EL (cell line): ENCODE measurements at places on chromosomes 5 and 9.

DNA sequence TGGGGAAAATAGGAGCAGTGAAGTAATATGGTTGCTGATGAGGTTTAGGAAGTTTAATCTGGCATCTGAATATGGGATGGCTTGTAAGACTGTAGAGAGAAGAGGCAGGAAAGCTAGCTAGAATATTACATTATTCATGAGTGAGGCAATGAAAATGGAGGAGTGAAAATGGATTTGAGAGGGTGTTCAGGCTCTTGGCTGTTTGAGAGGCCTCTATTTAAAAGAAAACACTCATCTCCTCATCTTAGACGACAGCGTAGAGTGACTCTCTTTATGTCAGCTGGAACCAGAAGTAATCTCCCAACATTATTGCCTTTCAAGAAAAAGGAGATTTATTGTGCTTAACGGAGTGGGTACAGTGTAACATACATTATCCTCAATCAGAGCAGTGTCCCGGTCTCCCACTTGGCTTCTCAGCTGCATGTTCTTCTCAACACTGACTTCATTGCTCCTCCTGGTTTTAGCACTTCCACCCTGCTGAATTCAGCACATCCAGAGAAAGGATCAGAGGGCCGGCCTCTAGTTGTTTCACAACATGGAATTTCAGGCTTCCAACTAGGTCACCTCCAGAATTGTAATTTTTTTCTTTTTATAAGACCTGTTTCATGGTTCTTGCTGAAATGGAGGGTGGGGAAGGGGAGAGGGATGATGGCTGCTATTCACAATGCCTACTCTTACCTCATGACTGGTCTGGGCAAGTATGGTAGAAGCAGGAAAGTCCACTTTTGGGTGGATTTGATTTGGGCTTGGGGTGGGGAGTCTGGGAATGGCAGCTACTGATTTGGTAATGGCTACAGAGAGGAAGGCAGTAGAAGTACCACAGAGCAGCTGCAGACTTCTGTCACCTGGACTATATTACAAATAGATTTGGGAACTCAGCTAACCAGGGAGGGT lies 52.9 kb upstream of the KIAA1958 start:
- DNase-seq: no peak

DNA sequence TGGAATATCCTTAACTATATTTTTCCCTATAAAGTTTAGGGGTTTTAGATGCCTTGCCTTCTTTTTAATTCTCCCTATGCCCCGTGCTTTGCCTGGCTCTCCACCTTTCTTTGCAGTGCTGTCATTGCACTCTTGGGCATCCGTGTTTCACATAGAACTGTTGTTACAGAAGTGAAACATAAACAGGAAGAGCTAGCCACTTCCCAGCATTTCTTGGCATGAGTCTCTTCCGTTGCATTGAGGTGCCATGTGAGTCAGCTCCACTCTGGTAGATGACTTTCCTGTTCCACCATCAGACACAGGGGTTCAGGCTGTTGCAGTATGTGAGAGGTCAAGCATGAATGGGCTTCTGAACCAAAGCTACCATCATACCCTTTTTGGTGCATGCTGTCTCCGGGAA lies 73.4 kb downstream of the ANGPTL2 start:
- DNase-seq: peak; percentile 91

DNA sequence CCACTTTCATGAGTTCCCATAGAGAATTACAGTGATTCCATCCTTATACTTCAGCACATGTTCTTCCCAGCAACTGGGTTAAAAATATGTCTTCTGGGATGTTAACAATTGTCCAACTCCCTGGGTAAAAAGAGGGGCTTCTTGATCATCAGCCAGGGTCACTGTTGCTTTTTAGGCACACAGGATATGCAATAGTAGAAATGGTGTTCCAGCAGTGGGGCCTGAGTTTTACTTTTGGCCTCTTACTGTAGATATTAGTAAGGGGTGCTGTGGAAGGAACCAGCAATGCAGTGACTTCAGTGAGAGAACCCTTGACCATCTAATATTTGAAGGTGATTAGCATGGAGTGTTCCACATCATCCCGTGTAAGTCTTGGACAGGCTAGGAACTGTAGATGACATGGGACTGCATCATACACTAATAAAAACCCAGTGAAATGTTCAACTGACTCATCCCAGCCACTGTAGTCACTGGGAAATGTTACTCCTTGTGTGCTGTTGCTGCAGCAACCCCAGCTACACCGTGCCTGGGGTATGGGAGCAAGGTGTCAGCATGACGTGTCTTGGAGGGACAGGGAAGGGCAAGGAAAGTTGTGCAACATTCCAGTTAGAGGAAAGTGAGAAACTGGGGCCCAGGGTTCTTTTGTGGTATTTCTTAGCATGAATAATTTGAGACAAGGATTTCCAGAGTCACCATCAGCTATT lies 610.9 kb downstream of the RAB3C start:
- peak; percentile 95 for DNase-seq

- DNase-seq: peak; percentile 3
Measured at GRCh38 chr9:90331826-90332575, 310.6 kb downstream of the DIRAS2 start.

DNA sequence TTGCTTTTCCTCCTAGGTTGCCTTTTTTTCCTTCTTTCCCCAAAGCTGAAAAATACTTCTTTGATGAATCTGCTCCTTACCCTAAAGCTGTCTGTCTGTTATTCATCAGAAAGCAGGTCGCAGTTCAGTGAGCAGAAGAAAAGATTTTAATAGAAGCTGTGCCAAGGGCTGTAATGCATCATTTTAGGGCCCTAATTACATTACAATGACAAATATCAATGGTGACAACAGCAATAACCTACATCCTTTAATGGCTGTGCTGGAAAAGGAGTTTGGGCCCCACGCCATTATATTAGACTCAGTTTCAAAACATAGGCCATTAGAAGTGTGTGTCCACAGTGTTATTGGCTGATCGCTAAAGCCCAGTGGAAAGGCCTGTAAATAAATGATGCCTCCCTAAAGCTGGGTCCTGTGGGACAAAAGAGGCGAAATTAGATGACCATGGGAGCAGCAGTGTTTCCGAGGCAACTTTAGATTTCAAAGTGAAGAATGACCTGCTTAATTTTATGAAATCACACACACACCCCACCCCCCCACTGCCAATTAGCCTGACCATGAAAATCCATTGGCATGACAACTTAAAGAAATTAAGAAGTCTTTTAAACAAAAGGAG lies 38.4 kb downstream of the TLE4 start:
- DNase-seq: peak; percentile 80

DNA sequence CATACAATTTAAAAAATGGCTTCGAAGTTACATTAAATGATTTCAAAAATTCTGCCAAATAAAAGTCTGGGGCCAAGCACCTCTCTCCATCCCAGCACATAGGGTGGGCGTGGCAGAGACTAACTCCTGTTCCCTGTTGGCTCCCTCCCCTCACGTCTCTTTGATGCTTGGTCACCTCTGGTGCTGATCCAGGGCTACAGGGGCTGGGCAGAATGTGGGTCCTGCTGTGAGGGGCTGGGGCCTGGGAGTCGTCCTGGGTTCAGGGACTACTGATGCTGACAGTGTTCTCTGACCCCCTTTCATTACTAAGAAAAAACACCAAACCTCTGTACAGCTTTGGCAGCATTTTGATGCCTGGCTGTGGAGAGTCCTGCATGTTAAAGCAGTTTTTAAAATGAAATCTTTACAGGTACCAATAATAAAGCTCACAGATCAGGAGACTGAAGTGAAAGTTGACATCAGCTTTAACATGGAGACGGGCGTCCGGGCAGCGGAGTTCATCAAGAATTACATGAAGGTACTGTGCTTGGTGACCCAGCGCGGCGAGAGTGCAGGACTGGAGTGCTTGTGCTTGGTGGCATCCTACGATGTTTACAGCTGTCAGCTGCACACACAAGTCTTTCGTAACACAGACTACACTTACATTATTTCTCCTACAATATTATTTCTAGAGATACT lies 29.0 kb downstream of the TENT4A start:
- DNase-seq: no peak

GRCh38 chr9:130220352-130220751 lies 45.2 kb upstream of the HMCN2 start:
- no peak for DNase-seq

DNA sequence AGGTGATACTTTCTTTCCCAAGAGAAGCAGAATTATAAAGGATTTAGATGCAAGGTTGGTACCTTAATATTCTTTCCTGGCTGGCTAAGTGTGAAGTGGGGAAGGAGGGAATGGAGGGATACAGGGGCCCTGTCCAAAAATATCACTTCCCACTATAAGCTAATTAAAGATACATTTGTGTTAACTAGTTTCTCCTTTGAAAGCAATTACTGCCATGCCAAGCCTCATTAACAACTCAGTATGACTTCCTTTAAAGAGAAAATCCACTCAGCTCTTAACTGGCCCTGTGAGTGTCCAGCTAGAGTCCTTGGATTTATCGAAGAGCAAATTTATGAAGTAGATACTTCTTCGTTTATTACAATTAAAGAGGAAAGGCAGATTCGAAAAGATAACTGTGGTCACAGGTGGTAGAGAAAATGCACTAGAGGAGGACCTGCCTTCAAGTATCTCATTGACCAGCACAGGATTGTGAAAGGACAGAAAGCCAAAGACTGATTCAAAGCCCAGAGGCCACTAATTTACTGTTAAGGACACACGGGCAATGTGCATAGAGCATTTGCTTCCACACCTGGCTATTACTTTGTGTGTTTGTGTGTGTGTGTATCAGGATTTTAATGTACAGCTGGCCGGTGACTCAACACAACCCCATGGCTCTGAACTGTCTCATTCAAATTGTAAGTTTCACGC lies 11.2 kb upstream of the GLDC start:
- no peak for DNase-seq

DNA sequence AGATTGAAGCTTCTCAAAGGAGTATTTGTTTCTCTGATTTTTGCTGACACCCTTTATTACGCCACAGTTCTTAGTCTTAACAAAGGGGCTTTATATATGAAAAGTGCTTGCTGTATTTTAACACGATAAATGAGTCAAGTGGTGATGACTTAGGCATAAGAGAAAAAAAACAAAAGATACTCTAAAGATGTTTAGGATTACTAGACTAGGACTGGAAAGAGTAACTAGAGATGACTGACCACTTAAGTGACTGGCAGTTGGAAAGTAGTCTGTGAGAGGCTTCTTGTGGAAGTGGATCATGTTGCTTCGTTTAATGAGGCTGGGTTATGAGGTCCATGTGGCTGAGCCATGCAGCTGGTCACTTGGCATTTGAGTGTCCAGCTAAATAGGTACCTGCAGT lies 69.4 kb upstream of the ACTBL2 start:
- DNase-seq: no peak

DNA sequence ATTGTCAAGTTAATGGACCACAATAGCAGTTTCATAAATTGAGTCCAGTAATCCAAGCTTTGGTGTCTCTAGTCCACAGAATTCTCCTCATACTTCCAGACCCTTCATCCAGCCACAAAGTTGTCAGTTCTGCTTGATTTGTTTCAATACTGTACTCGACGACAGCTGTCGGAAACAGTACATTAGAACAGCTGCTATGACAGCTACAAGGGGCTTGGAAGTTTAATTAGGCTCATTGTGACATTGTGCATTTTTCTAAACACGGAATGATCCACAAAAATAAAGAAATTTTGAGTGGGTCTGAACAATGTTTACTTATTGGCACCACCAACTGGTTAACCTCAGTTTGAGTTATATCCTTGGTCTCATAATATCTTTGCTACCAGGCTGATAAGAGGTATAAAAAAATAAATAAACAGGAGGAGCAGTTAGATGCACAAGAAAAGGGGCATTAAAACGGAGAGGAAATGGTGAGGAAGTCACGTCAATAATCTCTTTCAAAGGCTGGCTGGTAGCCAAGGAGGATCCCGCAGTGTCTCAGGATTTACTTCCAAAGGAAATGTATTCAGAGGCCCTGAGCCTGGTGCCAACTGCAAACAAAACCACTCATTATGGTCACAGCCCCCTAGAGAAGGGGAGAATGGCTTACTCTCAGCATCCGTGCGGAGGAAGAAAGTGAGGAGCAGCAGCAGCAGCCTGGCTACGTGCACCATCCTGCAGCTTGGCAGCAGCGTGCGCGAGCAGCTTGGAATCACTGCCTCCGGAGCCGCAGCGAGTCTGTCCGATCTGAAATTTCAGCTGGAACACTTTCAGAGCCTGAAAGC lies 933.8 kb upstream of the DMAC1 start:
- no peak for DNase-seq

GRCh38 chr5:157509093-157509492 lies 49.1 kb downstream of the NIPAL4 start:
- DNase-seq: no peak

- no peak for DNase-seq
Measured at GRCh38 chr9:114349713-114350480, 20.2 kb downstream of the ORM2 start.

DNA sequence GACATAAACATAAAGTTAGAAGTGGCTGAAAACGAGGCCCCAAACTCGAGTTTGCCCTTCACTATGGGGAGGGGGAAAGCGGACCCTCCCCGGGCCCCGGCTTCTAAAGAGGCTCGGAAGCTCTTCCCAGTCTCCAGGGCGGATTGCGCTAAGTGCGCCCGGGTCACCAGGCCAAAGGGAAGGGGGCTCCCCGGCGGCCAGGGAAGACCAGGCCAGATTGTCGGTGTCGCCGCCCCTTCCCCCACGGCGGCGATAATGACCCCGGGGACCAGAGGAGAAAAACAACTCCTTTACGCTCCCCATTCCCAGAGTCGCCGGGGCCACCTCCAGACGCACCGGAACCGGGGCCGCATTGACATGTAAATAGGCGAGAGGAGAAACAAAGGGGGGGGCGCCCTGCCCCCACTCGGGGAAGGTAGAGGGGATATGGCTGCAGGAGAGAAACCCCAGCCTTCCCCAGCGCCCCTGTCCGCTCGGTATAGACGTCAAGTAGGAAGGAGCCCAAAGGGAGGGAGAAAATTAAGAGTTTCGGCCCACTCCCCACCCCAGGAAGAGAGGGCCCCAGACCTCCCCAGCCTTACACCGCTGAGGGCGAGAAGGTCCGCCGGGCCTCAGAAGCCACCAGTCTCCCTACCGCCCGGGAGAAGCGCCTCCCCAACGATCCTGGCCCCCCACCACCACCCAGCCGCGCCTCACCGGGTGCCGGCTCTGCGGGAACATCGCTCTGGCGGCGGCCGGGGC lies 1.7 kb downstream of the TLE1 start:
- peak; percentile 37 for DNase-seq

DNA sequence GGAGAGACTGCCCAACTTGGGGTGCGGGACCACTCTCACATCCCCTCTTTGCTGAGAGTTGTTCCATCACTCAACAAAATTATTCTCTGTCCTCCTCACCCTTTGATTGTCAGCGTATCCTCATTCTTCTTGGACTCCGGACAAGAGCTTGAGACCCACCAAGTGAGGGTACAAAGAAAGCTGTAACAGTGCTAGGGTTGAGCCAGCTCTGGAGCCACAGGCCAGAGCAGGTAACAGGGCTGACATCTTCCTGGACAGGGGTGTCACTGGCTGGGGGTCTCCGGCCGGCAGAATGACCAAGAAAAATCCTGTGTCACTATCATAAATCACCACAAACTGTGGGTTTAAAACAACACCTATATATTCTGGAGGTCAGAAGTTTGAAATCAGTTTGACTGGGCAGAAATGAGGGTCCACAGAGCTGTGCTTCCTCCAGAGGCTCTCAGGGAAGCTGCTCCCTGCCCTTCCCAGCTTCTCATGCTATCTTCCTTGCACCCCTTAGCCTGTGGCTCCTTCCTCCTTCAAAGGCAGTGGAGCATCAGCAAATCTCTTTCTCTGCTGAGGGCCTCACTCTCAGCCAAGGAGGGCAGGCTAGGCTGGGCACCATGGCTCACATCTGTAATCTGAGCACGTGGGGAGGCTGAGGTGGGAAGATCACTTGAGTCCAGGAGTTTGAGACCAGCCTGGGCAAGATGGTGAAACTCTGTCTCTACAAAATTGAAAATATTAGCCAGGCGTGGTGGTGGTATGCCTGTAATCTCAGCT lies 4.1 kb upstream of the BBLN start:
- DNase-seq: no peak
